RWPE1 (cell line): ENCODE measurements at places on chromosomes 3 and 15.

DNA sequence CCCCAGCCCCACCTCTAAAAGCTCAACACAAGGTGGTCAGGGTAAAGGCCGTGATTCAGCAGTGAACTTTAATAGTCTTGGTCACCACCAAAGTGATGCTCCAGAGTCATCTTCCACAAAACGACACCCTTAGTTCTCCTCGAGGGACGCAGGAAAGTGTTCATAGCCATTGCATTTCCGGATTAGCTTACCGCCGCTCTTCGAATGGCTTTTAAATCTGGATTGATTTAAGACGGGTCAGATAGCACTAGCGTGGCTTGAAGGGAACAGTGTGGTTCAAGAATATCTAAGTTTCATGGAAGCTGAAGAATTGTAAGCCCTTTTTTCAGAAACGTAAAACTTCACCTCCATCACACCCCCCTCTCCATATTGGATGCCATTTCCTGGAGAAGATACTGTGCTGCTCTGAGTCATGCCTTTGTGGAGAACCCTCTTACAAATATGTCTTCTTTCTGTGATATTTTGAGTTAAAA, 829 bp downstream of the RNF7 start:
- peak; percentile 49 for DNase-seq

DNA sequence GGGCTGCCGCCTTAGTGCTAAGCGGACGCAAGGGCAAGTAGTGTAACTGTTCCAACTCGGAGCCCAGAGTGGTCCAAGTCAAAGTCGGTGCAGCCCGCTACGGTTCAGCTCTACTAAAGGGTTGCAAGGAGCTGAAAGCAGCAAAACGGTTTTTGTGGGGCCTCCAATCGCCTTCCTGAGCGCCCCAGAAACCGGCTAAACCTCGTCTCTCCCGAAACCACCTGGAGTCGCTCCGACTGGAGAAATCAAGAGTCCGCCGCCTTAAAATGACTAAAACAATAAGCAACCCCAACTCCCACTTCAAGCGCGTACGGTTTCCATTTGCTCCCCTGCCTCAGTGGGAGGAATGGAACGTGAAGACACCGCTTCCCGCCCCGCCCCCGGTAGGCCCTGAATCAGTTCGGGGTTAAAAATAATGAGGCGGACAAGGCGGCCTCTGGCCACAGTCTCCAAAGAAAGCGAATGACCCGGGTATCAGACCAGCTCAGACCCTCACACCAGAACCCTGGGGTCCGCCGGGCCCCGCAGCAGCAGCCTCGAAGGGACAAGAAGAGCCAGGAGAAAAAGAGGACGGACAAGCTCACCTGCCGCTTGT, 401 bp downstream of the SEC11A start:
- DNase-seq = peak; percentile 57

DNA sequence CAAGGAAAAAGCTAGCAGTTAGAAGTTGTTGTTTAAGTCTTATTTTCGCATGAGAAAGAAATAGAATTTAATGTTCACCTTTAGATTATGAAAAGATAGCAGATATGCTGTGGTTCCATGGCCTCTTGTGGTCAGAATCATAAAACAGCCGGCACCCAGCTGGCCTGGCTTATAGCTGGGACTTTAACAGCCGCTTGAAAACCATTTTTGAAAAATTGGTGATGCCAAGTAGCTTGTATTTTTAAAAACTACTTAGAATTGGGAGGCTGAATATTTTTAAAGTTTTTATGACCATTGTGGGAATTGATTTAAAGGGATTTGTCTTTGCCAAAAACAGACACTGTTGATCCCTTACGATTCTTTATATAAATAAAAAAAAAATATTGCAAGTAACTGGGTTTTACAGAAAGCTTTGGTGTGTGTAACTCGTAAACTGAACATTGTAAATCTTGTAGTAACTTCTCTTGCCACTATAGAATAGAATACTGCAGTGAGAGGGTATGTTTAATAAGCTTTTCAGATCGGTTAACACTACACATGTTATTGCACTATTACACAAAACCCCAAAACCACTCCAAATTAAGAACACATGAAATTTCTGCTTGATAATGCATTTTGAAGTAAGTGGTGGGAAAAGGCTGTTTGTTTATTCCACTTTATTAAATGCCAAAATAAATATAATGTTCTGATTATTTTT, 6.6 kb downstream of the ARRDC4 start:
- no peak for DNase-seq

- DNase-seq = no peak
These were observed 14.5 kb downstream of the CAND2 start for GRCh38 chr3:12810961-12811360.

- no peak for DNase-seq
These were observed 45.1 kb downstream of the RAB11A start for GRCh38 chr15:65914386-65914785.

- no peak for DNase-seq
These were observed 27.6 kb upstream of the CNBP start for GRCh38 chr3:129211345-129211744.

GRCh38 chr3:55631766-55632331, 144.7 kb upstream of the WNT5A start:
- DNase-seq = no peak

GRCh38 chr3:43071313-43071893, 34.5 kb downstream of the POMGNT2 start:
- DNase-seq = no peak

- DNase-seq = no peak
These were observed 486.1 kb upstream of the GOLIM4 start for GRCh38 chr3:168581771-168582225.

- DNase-seq = no peak
These were observed 85.1 kb upstream of the TSEN2 start for GRCh38 chr3:12399226-12399625.

GRCh38 chr3:126023390-126023789, 54.4 kb downstream of the ROPN1B start:
- DNase-seq = no peak

GRCh38 chr3:189301479-189301878, 129.7 kb downstream of the TPRG1 start:
- no peak for DNase-seq

DNA sequence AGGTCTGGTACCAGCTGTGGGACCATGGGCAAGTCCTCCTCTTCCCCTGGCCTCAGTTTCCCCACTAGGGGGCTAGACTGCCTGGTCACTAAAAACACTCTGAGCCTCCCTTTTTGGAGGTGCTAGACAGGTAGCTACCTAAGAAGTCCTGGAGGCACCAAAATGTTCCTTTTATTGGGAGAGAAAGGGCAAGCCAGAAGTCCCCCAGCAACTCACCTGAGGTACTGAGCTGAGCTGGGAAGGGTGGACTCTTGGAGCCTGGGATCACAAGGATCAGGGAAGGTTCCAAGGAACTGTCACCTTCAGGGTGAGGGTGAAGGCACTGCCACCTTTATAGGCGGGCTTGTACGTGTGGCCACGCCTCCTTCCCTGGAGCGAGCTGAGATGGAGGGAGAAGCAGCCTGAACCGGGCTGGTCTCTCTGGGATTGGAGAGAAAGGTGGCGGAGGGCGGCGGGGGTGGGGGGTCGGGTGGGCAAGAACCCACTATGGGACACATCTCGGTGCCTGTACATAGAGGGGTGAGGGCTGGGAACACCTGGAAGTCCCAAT, at the start of gene CYP1A1:
Gene CYP1A1, minus strand, starts transcription at position 304 of the 550 bp plus-strand sequence. CDS start 2,431 bp downstream, outside the sequence.
- DNase-seq = peak; percentile 27

DNA sequence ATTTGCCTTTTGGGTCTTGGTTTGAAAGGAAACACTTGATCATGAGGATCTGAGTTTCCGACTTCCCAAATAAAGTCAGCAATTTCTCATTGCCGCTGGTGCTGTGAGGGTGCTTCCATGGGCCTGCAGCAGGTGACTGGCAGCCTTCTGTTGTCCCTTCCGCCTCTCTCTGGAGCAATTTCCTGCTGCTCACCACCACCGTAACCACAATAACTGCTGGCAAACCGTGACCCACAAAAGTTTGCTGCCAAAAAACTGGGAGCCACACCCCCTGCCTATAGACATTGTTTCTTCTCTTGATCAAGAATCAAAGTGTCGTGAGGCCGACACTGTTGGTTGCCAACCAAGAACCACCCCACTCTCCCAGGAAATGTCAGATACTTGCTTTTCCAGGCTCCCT, 164.0 kb downstream of the NR2F2 start:
- no peak for DNase-seq

GRCh38 chr3:195806916-195807231, 4.9 kb downstream of the MUC4 start:
- DNase-seq = no peak

DNA sequence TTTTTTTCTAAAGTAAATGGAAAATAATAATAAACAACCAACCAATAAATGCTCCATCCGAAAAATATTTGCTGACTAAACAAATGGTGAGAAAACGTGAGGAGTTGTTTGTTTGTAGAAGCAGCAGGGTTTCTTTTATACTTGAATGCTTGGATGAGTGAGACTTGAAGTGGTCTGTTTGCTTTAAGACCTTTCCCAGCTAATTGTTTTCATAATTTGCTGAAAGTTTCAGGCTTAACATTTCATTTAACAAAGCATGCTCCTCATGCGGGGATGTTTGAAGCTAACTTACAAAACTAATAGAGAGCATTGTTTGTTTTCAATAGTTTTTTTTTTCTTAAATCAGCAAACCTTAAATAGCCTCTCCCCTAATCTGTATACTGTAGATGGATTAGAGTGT, 484.6 kb downstream of the ROBO2 start:
- DNase-seq = no peak

DNA sequence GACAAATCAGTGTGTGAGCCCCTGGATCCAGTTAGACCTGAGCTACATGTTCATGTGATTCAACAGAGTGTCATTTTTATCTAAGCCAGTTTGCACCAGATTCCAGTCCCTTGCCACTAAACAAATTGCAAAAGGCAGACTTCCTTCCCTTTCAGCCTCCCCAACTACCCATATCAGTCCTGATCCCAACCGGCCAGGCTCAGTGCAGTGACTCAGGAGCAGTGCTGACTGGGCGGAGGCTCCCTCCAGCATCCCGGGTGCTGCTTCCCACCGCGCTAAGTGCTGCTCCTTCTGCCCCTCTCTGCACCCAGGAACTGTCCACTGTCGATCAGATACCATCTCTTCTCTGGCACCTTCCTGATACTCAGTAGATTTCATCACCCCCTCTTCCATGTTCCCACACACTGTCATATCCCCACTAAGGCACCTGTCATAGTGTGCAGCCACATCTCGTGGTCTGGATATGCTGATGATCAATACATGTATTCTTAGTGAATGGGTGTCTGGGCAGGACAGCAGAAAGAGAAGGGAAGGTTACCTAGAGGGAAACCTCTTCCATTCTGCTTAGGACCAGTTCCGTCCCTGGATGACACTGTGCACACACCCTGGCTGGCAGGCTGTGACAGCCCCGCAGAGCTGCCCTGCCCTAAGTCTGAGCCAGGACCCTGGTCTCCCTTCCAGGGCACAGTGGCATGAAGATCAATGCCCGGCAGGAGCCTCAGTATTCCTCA, 108.8 kb upstream of the RAD18 start:
- DNase-seq = no peak

DNA sequence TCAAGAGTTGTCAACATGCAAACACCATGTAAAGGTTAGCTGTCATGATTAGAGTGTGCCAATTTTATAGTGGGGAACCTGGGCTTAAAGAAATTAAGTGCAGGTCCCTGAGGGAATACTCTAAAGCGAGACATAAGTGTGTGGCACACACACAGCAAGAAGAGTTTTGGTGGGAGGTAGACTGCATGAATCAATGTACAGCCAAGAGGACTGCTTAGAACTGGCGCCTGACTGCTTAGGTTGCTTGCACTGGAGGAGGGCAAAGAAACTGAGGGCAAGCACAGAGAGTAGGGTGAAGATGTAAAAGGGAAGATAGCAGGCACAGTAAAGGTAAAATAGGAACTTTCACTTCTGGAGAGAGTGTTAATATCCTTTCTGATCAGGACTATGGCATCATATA, 184.9 kb downstream of the SOX2 start:
- DNase-seq = no peak

DNA sequence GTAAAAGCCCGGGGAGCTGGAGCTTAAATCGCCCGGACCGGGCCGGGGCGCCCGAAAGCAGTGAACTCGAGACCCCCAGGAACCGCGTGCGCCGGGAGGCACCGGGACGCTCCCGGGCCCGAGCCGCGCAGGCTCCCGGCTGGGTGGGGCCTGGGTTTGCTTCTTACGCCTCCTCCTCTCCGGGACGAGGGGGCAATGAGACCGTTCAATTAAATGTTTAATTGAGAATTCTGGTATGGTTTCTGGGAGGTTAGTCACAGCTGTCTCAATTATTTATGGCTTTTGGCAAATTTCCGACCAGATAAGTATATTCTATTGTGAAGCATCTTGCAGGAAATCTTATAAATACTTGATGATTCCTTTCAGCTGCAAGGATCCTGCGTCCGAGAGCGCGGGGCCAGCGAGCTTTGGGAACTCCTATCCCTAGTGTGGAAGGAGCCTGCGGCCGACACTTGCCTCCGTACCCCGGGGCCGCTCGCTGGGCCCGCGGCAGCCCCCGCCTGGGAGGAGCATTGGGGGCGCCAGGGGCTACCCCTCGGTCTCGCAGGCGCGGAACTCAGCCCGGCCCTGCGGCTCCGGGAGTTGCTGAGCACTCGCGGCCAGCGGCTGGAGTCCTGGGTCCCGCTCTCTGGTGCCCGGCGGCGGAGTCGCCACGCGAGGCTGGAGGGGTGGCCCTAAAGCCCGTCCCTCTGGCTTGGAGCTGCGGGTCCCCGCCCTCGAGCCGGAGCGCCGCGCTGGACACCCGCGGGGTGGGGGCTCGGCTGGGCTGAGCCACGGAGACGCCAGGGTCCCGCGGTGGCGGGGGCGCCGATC, 10.3 kb downstream of the ISL2 start:
- DNase-seq = peak; percentile 42

DNA sequence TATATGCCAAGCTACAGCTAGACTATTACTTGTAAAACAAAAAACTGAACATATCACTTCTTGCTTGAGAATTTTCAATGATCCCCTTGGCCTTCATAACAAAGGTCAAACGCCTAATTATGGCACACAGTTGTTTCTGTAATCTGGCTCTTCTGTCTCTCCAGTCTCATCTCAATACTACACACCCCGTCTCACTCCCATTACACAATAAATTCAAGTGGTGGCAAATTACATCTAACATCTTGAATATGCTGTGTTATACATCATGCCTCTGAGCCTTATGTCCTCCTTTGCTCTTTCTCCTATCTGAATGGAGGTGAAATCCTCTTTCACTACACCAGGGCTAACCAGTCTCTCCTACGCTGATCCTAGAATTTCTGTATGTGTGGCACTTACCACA, 140.4 kb downstream of the TBL1XR1 start:
- no peak for DNase-seq

GRCh38 chr15:58931987-58932588, 1.4 kb downstream of the SLTM start:
- no peak for DNase-seq

DNA sequence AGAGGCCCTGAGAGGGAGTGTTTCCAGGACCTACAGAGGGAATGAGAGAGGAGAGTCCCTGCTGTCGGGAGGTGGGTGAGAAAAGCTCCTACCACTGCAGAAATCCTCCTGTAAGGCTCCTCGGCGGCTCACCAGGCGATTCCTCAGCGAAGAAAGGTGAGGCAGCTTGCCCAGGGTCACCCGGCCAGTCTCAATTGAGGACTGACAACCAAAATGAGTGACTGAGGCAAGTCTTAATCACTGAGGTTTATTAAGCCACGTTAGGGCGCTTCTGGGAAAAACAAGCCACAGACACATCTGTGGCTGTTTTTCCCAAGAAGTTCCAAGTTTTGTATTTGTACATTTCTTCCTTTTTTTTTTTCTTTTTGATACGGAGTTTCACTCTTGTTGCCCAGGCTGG, 48.5 kb downstream of the ZDHHC19 start:
- no peak for DNase-seq

GRCh38 chr3:38003371-38003816, 12.8 kb downstream of the VILL start:
- no peak for DNase-seq

GRCh38 chr3:157310329-157311052, 126.2 kb upstream of the PTX3 start:
- DNase-seq = no peak
